ENCODE measurements at places on chromosomes 2 and 18.

DNA sequence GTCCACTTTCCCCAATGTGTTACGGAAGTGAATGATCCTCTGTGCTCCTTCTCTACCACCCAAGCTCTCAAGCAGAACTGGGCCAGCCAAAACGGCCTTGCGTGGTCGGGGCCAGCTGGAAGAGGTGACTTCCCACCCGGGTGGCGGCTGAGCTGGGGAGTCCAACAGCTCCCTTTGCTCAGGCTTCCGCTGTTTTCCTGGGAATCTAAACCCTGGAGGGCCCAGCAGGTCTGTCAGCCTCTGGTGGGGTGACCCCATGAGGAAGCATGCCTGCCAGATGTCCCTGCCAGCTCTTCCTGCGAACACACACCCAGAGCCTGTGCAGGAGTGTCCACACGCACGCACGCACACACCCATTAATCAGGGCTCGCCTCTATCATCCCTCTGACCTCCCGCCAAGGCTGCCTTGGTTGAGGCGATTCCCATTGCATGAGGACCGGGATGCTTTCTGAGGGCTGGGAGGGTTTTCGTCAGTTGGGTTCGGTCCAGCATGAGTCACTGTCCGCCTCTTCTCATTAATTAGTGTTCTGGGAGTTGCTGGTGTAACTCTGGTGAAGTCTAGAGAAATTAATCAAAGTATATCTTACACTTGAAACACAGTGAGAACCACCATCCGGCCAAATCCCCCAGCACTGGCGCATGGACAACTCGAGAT is 90.6 kb downstream of the TWIST2 start:
- peak; percentile 61 for DNase-seq

- DNase-seq: no peak
Observed at GRCh38 chr2:33014268-33014667, 67.5 kb downstream of the LTBP1 start.

- no peak for DNase-seq
Observed at GRCh38 chr2:139514951-139515350, 734.8 kb upstream of the NXPH2 start.

GRCh38 chr2:177728920-177729319 is 336.3 kb downstream of the AGPS start:
- no peak for DNase-seq

GRCh38 chr2:163613266-163613731 is 122.5 kb downstream of the FIGN start:
- no peak for DNase-seq

Measured in astrocyte of the cerebellum (primary cell).